ENCODE measurements at places on chromosomes 1 and 21.

GRCh38 chr1:43545695-43546387 lies 15.2 kb downstream of the PTPRF start:
- DNase-seq = peak; percentile 24

GRCh38 chr1:228277491-228278431 lies 69.9 kb downstream of the OBSCN start:
- DNase-seq = no peak

DNA sequence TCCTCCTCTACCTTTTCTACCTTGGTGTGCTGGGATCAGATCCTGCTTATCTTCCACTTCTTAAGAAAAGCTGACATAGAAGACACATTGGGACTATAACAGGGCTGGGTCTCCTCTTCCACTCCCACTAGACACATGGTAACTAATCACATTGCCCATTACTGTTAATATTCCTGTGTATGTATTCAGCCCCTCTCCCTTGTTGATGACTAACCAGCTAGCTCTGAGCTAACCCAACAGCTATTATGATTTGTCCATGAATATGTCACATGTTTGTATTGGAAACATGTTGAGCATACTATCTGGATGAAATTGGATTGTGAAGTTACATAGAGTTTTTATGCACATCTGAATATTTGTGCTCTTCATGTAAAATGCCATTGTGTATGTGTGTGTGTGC lies 52.9 kb downstream of the MPZL1 start:
- DNase-seq = peak; percentile 39

DNA sequence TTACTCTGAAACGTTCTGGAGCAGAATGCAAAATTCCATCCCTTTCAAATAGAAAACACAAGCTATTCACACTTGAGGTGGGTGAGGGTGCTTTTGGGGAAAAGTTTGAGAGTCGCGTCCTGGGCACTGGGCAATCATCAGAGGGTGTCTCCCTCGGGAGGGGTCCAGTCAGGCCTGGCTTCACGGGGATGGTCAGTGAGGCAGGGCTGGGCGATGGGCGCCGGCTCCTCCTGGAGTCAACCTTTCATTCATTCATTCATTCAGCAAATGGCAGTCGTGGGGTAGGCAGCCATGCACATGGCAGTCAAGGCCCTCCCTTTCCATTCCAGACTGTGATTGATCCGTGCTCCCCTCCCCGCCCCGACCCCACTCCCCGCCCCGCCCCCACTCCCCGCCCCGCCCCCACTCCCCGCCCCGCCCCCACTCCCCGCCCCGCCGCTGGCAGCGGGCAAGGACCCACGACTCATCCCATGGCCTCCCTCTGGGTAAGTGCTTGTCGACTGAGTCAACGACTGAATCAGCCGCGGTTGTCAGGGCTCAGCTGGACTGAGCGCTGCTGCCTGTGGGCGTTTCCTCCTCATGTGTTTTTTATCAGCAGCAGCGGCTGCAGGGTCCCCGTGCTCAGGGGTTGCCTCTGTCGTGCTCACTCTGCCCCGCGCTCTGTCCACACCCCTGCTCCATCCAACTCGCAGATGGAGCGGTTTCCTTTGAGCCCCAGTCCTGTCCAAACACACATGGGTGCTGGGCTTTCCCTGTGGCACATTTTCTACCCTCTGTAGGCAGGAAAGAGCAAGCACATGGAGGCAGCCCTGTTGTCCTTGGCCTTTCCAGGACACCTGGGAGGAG lies 12.5 kb upstream of the SPSB1 start:
- DNase-seq = peak; percentile 91

DNA sequence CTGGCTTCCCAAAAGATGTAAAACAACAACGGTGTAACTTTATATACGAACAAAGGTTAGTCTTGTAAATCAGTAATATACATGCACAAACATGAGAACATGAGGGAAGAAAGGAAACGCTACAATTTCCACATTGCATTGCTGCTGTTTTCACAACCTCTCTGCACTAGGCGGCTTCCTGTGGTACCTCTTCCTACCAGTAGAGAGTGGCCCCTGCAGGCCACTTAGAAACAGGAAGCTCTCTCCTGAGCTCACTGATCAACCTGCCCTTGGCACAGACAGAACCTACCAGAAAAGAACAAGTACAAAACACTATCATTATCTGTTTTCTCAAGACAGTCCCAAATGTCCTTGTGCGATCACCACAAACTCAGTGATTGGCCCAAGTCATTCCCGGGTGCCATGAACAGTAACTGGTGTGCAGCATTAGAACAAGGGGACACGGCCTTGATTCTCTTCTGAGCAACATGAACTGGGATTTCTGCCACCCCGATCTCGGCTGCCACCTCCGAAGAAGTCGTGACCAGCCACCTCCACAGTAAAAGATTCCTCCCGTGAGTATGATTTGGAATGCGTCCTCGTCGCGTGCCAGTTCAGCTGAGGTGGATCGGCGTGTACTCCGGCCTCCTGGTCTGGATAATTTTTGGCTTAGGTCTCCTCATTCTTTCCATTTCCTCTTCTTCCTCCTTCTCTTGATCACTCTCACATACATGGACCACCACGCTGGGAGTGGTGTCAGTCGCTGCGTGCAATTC lies 5.7 kb upstream of the KCNE1 start:
- peak; percentile 68 for DNase-seq

GRCh38 chr1:227356620-227357146 lies 38.4 kb upstream of the CDC42BPA start:
- no peak for DNase-seq

GRCh38 chr1:40982721-40983120 lies 3.2 kb downstream of the CTPS1 start:
- DNase-seq = no peak

DNA sequence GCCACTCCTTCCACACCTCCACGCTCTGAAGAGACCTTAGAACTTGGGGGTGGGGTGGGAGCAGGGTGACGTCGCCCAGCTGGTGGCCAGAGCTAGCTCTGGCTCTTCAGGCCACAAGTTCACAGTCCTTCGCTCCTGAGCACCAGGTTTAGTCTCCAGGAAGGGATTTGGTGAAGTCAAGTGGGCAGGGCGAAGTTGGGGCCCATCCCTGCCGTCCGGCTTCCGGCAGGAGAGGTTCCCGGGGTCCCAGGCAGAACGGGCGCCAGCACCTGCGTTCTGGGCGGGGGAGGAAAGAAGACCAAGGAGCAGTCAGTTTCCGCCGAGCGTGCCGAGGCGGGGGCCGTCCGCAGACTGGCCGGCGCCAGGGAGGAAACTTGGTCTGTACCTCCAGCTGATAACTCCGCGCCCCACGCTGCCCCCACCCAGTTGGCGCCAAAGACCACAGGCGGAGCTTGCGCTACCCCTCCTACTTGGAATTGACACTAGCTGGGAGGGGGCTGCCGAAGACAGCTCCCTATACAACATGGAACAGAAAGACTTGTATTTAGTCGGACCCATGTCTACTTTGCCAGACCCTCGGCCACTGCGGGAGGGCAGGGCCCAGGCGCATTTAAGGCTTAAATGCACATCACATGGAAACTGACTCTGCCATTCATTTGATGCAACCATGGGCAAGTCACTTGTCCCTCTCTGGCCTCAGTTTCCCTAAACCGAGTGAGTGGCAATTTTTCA lies 995 bp downstream of the ID3 start:
- no peak for DNase-seq

DNA sequence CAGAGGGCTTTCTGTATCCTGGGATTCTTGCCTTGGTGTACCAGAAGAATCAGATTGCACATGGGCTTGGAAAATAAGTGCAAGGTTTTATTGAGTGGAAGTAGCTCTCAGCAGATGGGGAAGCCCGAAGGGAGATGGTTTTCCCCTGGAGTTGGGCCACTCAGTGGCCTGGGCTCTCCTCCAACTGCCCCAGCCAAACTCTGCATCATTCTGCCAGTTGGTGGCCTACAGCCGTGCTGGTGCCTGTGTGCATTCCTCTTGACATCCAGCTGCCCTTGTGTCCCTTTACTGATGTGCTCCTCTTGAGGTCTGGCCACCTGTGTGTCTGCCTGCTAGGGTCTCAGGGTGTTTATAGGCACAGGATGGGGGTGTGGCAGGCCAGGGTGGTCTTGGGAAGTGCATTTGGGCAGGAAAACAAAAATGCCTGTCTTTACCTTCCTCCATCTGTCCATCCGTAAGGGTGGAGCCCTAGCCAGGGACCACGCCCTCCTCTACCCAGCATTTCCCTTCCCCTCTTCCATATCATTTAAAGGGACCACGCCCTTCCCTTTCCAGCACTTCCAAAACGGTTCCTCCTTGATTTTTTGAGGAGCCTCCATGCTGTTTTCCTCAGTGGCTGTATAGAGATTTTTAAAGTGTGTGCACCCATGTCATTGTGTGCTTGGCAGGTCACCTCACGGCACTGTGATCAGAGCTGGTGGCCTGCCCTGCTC lies 18.9 kb downstream of the SNAP47 start:
- DNase-seq = peak; percentile 36

GRCh38 chr1:201563941-201564340 lies 25.0 kb downstream of the NAV1 start:
- DNase-seq = no peak

GRCh38 chr1:11860587-11860986 lies 1.8 kb upstream of the NPPB start:
- no peak for DNase-seq

DNA sequence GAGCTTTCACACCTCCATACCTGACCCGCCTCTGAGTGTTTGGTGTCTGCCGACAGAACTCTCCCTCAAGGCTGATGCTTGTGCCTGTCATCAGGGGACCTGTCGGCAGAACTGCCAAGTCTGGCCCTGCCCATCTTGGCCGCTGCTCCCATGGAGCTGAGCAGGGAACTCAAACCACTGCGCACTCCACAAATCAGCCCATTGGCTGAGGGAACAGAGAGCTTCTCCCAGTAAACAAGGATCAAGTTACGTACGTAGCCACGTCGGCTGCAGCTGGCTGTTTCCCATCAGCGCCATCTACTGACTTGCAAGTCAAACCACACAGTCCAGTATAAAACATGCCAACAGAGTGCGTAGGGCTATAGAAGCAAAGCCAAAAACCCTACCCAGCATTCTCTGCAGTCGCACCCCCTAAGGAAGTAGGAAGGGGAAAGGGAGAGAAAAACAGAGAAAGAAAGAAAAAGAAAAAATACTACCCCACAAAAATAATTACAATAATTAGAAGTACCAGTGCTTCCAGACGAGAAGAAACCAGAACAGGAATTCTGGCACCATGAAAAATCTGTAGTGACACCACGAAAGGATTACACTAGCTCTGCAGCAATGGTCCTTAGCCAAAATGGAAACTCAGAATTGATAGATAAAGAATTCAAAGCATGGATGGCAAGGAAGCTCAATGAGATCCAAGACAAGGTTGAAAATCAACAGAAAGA lies 13.1 kb downstream of the KRTAP13-1 start:
- DNase-seq = peak; percentile 19

DNA sequence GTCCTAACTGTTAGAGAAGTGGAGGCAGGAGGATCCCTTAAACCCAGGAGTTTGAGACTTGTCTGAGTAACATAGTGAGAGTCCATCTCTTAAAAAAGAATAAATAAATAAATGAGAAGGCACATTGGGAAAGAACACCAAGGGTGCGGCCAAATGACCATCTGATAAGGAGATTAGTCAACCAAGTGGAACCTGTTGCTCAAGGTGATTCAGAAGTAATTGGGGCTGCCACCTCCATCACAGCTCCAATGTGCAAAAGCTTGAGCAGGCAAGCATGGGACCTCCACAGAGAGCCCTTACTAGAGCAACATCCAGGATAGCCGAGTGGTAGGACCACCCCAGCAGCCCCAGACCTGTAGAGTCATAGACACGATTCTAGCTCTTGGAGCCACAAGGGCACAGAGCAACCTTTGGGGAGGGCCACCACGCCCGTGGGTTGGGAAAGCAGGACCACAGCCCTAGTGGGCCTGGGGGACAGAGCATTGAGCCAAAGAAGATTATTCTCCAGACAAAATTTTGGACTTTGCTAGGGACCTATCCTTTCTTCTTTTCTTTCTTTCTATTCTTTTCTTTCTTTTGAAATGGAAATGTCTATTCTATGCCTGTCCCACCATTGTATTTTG lies 40.9 kb downstream of the KCNK1 start:
- no peak for DNase-seq

DNA sequence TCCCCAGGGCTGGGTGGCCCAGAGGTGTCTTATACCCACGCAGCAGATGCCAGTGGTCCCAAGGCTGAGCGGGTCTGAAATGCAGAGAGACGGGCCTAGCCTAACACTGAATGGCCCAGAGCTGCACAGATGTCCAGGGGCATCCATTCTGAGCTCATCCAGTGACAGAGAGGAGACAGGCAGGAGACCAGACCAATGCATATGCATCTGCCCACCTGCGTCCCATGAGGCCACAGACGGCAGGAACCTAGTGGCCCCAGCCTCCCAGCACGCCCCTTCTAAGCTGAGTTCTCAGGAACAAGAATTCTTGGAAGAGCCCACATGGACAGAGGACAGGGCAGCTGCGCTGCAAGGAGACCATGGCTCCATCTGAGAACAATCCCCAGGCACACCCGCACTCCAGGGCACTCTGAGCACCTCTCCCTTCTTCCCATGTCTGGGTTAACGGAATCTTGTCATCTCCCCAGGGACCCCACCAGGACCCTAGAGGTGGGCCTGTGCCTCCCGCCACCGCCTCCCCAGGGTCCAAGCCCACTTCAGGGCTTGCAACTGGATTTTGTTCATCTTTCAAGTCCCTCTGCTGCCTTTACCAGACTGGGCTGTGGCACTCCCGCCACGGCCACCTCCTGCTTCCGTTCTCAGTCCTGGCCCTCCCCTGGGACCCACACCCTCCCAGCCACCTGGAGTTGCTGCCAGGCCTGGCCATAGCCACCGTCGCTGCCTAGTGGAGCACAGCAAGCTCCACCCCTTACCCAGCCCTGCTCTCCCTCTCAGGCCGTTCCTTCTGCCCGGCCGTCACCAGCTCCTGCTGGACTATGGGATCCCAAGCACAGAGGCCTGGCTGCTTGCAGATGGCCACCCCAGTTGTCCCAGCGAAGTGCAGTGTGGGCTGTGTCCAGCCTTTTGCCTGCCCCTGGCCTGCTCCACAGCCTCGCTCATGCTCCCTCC lies 3.3 kb downstream of the WNT3A start:
- no peak for DNase-seq

DNA sequence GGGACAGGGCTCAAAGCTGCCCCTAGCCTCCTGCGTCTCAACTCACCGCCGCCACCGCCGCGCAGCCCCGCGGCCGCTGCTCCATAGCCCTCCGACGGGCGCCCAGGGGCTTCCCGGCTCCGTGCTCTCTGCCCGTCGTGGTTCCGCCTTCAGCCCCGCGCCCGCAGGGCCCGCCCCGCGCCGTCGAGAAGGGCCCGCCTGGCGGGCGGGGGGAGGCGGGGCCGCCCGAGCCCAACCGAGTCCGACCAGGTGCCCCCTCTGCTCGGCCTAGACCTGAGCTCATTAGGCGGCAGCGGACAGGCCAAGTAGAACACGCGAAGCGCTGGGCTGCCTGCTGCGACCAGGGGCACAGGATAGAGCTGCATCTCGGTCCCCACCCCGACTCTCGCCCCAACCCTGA lies at the start of gene TNFRSF25:
TSS of gene TNFRSF25 (minus strand) at position 151 of the 400 bp plus-strand sequence. CDS start at position 85, 66 bp downstream.
- DNase-seq = peak; percentile 30

- DNase-seq = no peak
These were observed 77.1 kb upstream of the KCTD3 start for GRCh38 chr1:215489771-215490565.

- DNase-seq = no peak
These were observed 28.7 kb downstream of the RIMS3 start for GRCh38 chr1:40636777-40637176.

DNA sequence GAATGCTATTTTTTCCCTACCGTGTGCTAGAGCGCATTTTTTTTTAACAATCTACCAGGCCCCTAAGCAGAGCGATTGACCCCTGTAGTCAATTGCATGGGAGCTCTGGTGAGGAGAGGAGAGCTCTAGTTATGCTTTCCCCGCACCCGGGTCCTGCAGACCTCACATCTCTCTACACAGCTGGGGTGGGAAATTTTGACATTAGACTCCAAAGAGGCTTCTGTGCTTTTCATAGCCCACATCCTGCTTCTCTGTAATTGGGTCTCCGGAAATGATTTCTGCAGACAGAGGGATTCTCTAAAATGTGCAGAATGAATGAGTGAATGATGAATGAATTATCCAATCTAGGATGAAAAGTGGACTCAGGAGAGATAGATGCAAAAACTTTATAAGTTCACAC lies 41.5 kb upstream of the DUSP10 start:
- DNase-seq = no peak
